Activated CD4-positive, alpha-beta T cell treated with anti-CD3 and anti-CD28 coated beads, Interleukin-10, Interleukin-2, amounts not matched to agents 100 ng/mL and 50 ng/mL, durations not matched to agents 16 hours and 8 hours (primary cell): ENCODE measurements at places on chromosomes 16 and 17.

DNA sequence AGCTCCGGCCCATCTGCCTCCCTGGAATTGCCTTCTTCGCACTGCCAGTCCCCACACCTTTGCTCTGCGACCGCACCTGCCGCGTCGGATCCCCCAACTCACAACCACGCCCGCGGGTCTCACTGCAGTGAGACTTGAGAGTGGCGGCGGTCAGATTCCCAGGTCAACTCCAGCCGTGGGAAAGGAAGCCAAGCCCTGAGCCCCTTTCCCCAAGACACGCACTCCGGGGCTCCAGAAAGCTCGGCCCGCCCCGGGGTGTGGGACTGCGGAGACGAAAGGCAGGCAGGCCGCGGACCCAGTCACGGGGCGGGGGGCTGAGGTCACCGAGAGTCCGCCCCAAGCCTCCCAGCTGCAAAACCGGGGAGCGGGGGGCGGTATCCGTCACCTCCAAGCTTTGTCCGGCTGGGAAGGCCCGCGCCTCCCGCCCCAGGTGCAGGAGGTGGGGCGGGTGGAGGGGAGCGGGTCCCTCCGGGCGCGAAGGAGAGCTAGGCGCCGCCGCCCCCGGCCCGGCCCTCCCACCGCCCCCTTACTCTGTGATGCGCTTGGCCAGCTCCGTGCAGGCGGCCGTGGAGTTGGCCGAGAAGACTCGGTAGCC lies 615 bp downstream of the PRPSAP1 start:
- DNase-seq = peak; percentile 15

GRCh38 chr17:80649200-80649644 lies 104.6 kb downstream of the RPTOR start:
- no peak for DNase-seq

DNA sequence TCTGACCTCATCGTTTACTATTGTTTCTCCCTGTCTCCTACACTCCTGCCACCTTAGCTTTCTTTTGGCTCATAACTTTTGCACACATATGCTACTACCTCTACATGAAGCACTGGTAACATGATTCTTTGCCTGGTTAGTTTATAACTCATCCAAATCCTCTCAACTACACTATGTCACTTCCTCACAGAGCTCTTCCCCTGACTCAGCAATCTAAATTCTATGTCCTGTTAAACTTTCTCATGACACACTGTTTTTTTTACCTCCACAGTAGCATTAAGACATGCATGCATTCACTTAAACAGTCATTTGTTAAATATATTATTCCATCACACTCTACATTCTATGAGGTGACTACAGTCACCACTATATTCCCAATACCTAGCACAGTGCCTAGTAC lies 19.7 kb downstream of the APPBP2 start:
- peak; percentile 23 for DNase-seq

DNA sequence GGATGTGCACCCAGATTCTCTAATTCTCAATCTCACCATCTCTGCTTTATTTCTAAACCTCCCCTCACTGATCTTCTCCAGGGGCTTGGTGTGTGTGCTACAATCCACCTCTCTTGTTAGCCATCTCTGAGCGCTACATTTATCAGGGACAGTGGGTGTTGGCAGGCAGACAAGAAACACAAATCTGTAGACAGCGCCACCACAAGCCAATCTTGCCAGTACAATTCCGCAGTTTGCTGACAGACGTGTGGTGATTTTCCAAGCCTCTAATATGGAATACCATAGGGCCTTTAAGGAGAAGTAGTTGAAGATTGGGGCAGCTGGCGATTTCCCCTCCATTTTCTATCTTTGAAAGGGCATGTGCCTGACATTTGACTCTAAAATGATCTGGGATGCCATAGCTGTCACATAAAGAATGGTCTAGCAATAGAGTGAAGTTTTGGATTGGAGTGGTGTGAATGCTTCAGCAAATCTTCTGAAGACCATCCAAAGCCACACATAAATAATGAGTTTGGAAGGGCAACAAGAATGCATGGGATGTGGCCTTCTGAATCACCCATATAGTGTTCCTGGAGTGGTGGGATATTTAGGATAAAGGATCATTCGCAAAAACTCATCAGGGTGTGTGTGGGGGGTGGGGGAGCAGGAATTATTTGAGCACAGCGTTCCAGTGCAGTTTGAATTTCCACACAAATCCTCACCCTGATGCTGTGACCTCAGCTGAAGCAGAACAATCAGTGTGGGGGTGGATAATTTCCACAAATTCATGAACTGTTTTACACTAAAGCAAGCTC lies 12.0 kb upstream of the ANKFN1 start:
- no peak for DNase-seq

GRCh38 chr17:82244413-82245133 lies 15.7 kb downstream of the SLC16A3 start:
- DNase-seq = no peak
